ENCODE measurements at places on chromosomes 3 and 15.

- no peak for DNase-seq
These were observed 257.5 kb downstream of the MFSD1 start for GRCh38 chr3:159059395-159059794.

GRCh38 chr15:67248011-67248505 lies 6.4 kb downstream of the AAGAB start:
- DNase-seq, result no peak

GRCh38 chr3:37820286-37820685 lies 41.4 kb upstream of the CTDSPL start:
- DNase-seq, result no peak

GRCh38 chr3:158532099-158532734 lies 38.8 kb upstream of the MLF1 start:
- peak; percentile 32 for DNase-seq

Data from small intestine (tissue), 16 donors.